ENCODE measurements at places on chromosomes 7 and 10. TPM values are rescaled to one million over a fixed set of nuclear protein-coding genes. Genes with fewer than 3 reads are reported as not detected.

The HSPA14 gene
- total RNA-seq, result 41.8 TPM

The FAM237B gene
- total RNA-seq, result not detected

The SPDYE1 gene
- total RNA-seq, result not detected

The PKD1L1 gene
- total RNA-seq, result 0.09 TPM

The OLAH gene
- not detected for total RNA-seq

The ADCY1 gene
- total RNA-seq, result 7.4 TPM

The NPC1L1 gene
- total RNA-seq, result not detected

The MLXIPL gene
- total RNA-seq, result 0.87 TPM

DNA sequence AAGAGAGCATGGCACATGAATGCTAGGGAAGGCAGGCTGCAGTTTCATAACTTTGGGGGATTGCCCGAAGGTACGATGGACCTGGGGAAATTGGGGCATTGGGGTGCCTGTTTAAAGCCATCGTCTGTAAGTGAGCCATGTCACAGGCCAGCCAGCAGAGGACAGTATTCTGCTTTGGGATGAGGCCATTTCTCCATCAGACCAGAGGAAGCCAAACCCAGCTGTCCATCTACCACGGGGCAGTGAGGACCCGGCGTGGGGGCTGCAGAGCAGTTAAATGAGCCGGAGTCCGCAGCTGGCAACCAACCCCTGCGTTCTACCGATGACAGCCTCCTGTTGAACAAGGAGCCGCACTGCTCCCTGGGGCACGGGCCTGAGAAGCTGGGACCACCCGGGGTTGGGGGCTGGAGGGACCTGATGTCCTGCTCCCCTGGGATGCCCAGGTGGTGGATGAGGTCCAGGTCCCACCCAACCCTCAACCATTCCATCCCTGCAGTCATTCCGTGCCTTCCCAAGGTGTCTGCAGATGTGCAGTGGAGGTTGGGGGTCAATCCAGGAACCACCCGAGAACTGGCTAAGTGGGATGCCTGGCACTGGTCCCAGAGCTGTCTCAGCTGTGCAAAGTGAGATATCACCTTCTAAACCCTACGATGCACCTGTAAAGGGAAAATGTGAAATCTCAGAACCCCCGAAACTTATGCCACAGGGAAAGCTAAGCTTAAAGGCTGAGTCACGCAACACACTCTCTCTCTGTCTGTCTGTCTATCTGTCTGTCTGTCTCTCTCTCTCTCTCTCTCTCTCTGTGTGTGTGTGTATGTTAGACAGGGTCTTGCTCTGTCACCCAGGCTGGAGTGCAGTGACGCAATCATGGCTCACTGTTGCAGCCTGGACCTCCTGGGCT is 12.1 kb upstream of the RHBDD2 start:
- peak; percentile 85 for DNase-seq

DNA sequence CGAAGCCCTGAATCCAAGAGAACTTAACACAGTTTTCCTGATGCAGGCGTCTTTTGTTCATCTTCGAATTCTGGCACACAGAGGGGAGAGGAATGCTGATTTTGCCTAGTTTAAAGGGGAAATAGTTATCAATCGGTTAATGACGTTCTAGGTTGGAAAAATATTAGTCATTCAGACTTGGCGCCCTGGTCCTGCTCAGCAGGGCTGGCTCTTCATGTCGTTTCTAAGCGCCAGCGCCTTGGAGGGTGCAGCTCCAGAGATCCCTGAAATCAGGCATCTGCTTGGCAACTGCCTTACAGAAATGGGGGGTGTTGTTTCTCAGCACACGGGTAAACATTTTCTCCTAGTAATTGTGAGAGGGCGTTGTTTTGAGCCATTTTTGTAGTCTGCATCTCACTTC is 1.3 kb upstream of the PRTFDC1 start:
- DNase-seq, result no peak

DNA sequence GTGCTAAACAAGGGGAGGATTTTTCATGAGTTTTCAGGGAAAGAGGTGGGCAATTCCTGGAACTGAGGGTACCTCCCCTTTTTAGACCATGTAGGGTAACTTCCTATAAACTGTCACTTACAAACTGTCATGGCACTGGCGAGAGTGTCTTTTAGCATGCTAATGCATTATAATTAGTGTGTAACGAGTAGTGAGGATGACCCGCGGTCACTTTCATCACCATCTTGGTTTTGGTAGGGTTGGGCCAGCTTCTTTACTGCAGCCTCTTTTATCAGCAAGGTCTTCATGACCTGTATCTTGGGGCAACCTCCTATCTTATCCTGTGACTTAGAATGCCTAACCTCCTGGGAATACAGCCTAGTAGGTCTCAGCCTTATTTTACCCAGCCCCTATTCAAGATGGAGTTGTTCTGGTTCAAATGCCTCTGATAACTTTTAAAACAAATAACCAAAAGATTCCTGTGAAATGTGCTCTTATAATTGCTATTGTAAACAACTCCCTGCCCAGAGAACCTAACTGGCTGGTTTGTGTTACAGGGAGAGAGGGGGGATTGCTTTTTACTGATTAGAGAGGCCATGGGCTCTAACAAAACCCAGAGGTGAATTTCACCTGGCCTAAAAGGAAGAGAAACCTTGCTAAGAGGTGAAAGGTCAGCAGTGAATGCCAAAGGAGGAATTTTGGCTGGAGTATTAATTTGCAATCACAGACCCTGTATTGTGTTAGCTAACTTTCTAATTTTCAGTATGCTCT is 64.3 kb downstream of the EEPD1 start:
- DNase-seq, result no peak

GRCh38 chr10:25017154-25017590 is 760 bp downstream of the THNSL1 start:
- DNase-seq, result peak; percentile 63

DNA sequence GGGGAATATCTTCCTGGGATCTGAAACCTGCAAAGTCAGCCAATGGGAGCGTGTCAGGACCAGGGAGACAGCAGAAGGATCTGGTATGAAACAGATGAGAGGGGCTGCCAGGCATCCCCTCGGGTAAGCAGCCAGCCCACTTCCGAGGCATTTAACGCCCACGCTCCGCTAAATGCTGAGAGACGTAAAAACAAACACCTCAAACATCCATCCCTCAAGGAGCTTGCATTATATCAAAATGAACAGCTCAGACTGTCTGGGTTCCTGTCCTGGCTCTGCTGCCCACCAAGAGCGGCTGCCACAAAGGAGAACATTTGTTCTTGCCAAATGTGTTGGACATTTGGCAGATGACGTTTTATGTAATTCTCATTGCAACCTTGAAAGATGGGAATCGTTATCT is 7.0 kb upstream of the SERPINE1 start:
- no peak for DNase-seq

DNA sequence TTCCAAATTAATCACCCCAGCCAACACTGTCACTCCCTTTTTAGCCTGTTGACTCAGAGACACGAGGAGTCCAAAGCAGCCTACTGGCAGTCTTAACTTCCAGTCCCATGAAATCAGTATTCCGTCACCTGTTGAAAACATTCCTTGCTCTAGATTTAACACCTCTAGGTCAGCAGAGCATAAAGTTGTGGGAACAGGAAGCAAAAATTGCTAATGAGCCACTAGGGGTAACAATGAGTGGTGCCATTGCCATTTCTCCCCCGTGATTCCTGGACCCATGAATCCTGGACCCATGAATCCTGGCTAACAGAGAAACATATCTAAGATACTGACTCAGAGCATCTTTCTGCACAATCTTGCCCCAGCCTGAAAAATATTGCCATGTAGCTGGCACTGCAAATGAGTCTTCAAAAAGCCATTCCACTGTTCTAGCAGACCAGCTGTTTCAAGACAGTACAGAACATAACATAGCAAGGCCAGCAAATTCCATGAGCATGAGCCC is 252.7 kb upstream of the PTER start:
- no peak for DNase-seq

DNA sequence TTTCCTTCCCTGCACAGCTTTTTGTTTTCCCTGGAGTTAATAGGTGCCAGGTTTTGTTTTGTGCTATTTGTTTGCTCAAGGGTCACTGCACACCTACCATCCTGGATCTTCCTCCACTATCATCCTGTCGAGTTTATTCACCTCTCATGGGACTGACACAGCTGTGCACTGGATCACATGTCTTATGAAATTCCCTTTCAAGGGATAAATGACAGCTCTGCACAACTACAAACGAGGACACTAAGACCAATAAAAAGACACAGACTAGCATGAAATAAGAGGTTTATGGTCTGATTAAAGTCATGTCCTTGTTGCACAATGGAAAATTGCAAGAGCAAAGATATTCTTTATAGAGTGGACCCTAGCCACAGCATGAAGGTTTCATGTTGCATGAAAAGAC is 76.7 kb upstream of the SFMBT2 start:
- no peak for DNase-seq

DNA sequence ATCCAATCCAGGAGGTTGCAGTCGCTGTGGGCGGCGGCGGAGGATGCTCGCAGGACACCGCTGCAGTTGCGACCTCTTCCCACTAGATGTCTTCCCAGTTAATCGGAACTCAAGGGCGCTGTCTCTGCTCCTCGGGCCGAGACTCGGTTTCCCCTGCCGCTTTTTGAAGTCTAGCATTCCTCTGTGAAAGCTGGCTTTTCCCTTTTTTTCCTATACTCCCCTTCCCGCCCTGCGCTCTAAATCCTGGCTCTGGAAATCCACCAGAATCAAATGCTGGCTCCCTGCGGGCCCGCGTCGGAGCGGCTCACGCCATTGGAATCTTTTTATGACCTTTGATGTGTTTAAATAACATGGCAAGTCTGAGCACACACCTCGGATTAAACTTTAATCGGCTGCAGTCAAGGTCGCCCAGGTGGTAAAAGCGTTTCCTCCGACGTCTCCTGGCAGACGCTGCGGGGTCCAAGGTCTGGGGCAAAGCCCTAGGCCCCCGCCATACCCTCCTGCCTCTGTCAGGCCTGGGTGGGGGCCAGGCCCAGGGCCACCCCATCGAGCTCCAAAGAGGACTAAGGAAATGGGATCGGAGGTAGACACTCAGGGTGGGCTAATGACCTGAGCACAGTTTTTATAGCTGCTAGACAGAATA is 10.7 kb upstream of the HOXA13 start:
- DNase-seq, result peak; percentile 83

DNA sequence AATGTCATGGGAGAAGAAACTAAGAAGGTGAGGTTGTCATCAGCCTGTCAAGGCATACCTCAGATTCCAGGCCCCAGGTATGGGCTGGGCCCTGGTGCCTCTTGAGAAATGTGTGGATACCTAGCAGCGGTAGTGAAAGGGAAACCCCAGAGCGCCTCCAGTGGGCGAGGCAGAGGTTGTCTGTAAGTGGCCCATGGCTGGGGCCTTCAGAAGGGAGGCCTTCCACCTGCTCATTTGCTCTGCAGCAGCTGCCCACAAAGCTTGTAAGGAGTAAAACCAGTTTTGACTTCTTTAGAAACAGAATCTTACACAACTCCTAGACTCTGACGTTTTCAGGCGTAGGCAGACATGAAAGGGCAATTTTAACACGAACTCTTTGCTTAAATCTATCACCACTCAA is 509.9 kb downstream of the PARD3 start:
- DNase-seq, result peak; percentile 71

GRCh38 chr7:111813306-111813705 is 251.0 kb upstream of the IMMP2L start:
- no peak for DNase-seq

DNA sequence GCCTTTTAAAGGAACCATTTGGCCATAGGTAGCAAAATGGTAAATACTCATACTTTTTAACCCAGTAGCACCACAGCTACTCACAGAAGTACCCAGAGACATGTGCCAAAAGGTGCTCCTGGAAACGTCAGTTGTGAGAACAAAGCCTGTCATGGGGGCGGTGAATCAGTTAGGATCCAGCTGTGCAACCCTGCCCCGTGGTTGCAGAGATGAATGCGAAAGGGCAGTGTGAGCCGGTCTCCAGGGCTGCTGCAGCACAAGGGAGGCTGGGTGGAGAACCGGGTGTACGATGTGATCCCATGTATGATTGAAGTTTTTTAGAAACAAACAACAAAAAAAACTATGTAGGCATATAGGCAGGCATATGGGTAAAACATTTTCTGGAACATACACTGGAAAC is 1.3 kb upstream of the LRRC18 start:
- DNase-seq, result peak; percentile 34

- DNase-seq, result no peak
Measured at GRCh38 chr10:103367379-103367781, 396 bp upstream of the TAF5 start.

GRCh38 chr7:46713868-46714596 is 793.0 kb upstream of the IGFBP3 start:
- DNase-seq, result no peak

GRCh38 chr7:93160410-93160809 is 12.2 kb upstream of the SAMD9L start:
- DNase-seq, result no peak

GRCh38 chr10:29826221-29826620 is 191.4 kb upstream of the SVIL start:
- no peak for DNase-seq

GRCh38 chr10:8473205-8473604 is 418.7 kb downstream of the GATA3 start:
- DNase-seq, result no peak

GRCh38 chr7:126700807-126701604 is 551.7 kb downstream of the GRM8 start:
- DNase-seq, result peak; percentile 20

DNA sequence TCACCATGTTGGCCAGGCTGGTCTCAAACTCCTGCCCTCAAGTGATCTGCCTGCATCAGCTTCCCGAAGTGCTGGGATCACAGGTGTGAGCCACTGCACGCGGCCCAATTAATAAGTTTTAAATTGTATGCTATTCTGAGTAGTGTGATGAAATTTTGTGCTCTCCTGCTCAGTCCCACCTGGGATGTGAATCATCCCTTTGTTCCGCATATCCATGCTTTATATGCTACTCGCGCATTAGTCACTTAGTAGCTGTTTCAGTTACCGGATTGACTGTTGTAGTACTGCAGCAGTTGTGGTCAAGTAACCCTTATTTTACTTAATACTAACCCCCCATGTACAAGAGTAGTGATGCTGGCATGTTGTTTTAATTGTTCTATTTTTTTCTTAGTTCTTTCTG is 47.3 kb upstream of the OIT3 start:
- no peak for DNase-seq

DNA sequence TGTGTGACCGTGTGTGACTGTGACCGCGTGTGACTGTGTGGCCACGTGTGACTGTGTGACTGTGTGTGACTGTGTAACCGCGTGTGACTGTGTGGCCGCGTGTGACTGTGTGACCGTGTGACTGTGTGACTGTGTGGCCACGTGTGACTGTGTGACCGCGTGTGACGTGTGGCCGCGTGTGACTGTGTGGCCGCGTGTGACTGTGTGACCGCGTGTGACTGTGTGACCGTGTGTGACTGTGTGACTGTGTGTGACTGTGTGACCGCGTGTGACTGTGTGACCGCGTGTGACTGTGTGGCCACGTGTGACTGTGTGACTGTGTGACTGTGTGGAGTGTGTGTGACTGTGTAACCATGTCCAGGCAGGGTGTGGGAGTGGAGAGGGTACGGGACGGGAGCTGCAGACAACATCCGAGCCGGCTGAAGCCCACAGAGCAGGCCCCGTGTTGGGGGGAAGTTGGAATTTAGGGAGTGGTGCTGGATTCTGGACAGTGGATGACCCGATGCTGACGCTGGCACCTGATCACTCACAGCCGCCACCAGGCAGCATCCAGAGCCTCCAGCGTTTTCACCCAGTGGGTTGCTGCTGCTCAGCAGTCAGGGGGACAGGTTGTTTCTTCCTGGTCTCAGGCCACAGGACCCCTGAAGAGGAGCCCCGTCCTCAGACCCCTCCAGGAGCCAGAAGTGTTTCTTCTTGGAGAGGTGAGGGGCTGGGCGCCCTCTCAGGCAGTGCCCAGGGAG is 503.5 kb downstream of the DNAJB6 start:
- no peak for DNase-seq
